CD4-positive, alpha-beta T cell treated with Interleukin-6 for 4 hours (primary cell): ENCODE measurements at places on chromosomes 16 and 17.

- no peak for DNase-seq
Measured at GRCh38 chr17:41539979-41540701, 12.0 kb upstream of the KRT19 start.

DNA sequence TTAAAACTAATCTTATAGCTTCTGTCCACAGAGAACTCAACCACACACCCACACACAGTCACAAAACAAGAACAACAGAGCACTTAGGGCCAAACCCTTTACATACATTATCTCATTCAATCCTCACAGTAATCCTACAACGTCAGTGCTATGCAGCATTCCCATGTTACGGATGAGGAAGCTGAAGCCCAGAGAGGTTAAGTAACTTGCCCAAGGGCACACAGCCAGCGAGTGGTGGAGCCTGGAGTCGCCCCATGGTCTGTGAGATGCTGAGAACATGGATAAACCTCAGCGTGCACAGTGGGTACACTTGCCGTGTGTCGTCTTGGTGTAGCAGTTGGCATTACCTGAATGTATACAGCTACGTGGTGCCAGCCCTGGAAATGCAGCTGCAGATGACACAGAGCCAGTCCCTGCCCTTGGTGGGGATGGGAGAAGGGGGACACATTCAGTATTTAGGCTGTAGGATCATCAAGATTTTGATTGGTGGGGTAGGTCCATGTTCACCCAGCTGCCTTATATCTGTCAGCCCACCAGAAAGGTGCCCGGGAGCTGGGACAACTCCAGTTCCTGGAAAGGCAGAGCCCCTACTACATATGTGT lies 177.0 kb downstream of the IRF8 start:
- DNase-seq, result no peak

DNA sequence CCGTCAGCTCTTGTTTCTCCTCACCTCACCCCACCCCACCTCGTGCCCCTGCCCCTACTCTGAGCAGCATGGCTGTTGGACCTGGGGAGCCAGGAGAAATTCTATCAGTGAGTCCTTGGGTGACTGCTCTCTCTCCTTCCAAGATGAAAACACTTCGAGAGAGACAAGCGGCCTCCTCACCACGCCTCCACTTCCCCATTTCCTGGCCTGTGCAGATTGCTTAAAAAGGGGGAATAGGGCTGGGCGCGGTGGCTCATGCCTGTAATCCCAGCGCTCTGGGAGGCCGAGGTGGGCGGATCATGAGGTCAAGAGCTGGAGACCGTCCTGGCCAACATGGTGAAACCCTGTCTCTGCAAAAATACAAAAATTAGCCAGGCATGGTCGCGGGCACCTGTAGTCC lies 9.5 kb downstream of the DLX4 start:
- no peak for DNase-seq

DNA sequence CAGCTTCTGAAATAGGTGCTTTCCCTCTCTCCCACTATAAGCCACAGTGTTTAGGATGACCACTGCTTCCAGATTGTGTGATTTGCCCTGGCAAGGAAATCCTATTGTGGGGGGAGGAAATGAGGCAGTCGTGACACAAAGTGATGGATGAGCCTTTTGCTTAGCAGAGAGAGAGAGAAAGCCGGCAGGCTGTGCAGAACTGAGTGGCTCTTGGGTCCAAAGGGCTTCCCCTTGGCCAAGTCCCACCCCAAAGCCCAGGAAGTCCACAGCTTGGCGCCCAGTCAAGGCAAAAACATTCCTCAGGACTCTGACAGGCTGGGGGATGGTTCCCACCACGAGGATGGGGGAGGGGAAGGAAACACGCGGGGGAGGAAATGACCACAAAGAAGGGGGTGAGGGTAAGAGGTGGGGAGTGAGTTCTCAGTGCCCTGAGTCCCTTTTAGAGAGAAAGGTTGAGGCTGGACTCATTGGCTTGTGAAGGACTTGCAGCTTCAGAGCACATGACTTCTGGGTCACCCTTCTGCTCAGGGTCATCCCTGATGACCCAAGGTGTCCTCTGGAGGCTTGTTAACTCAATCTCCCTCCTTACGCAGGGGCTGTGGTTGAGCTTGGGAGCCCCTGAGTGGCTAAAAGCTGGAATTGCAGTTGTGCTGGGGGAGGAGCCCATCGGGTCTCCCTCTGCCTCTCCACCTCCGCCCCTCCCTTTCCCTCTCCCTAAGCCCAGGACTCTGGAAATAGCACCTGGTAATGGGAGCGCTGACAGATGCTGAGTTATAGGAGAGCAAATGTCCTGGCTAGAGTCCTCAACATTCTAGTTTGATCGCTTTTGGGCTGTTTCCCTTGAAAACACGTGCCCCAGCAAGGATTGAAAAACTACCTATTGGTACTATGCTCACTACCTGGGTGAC lies 10.3 kb upstream of the MSL1 start:
- peak; percentile 77 for DNase-seq

DNA sequence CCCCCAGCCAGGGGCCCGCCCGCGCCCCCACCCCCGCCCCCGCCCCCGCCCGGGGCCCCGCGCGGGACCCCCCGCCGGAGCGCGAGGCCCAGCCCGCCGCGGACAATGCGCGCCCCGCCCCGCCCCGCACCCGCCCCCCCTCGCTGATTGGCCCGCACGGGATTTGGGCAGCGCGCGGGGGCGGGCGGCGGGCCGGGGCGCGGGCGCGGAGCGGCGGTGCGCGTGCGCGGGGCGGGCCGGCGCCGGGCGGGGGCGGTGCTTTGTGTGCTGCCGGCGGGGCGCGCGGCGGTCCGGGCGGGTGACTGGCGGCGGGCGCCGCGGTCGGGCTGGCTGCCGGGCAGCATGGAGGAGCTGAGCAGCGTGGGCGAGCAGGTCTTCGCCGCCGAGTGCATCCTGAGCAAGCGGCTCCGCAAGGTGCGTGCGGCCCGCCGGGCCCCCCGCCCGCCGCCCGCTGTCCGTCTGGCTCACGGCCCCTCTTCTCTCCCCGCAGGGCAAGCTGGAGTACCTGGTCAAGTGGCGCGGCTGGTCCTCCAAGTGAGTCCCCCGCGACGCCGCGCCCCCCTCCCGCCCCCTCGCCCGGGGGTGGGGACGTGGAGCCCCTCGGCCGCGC lies at the start of gene CBX2:
TSS of gene CBX2 (plus strand) at position 255 of the 610 bp plus-strand sequence. CDS start at position 343, 88 bp downstream.
- peak; percentile 88 for DNase-seq

GRCh38 chr16:72367851-72368250 lies 195.9 kb upstream of the PMFBP1 start:
- no peak for DNase-seq

DNA sequence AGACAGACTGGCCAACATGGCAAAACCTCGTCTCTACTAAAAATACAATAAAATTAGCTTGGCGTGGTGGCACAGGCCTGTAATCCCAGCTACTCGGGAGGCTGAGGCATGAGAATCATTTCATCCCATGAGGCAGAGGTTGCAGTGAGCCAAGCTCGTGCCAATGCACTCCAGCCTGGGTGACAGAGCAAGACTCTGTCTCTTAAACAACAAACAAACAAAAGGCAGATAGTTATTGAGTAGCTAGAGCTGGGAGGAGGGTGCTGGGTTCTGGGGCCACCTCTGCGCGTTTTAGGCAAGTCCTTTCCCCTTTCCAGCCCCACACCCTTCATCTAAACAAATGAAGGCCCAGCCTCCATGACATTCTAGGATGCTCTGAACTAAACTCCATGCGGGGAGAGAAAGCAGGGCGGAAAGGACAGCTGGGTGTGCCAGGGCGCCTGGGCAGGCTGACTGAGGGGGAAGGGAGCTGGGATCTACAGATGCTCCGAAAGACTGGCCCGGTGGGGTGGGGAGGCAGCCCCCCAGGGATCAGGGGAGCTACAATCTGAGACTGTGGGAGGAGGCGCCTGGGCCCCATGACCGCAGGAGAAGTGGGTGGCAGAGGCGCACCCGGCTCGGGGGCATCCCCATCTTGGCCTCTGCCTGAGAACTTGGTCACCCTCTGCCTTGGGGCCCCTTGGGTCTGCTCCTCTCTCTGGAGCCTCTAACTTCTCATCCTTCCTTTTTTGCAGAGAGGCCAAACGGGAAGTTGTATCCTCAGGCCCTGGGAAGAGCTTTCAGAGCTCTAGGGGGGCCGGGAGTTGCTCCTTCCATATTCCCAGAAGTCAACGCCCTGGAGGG lies 910 bp downstream of the ITGAL start:
- peak; percentile 59 for DNase-seq

DNA sequence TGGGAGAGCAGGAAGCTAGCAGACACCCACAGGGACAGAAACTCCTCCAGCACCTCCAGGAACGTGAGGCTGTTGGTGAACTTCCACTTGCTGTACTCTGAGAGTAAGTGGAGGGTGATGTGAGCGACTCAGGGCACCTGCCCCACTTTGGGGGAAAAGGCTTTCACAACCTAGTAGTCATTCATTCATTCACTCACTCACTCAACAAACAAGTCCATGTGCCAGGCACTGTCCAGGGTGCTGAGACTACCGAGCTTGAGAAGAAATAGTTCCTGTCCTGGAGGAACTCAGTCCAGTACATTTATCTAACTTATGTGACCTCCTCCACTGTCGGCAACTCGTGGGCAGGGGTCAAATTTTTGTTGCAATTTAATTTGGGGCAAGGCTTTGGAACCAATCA lies 26.6 kb downstream of the LGALS9 start:
- no peak for DNase-seq

- DNase-seq, result no peak
Measured at GRCh38 chr17:67044940-67045339, 586 bp downstream of the CACNG1 start.

GRCh38 chr17:50861822-50862528 lies 4.2 kb downstream of the TOB1 start:
- DNase-seq, result no peak

DNA sequence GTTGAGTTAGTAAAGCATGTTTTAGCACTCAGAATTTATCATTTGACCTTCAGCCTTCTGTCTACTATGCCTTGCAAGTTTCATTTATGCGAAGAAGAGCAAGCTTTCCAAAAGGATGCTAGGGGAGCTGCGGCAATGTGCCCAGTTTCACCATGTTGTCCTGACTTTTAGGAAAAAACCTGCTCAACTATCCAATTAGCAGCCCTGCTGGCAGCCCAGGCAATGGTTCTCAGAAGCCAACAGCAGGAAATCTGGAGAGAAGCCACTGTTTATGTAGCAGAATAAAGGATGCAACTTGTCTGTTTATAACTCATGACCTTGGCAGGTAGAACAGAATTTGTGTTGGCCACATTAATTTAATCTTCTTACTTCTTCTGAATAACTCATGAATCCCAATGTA lies 230.8 kb downstream of the ABCC12 start:
- DNase-seq, result no peak

DNA sequence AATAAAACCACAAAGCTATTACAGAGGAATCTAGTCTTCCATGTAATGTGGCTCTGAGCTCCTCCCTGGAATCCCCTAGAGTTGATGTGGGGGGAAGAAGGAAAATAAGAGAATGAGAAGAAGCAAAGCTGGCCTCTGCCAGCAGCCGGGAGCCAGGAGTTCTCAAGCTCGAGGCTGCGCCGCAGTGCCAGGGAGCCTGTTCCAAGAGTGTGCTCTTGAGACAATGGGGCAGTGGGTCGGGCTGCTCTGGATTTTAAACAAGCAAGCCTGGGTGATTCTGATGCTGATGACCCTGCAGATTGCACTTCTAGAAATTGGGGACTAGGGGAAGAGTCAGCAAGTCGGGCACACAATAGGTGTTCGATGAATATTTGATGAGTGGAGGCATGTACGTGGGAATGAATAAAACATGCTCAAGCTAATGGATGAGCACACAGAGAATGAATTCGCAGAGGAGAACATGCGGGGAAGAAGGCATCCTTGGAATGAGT lies 119.9 kb downstream of the CMIP start:
- no peak for DNase-seq

GRCh38 chr16:88923926-88924833 lies 52.8 kb downstream of the CBFA2T3 start:
- no peak for DNase-seq

- no peak for DNase-seq
Measured at GRCh38 chr16:31085873-31086628, 2.7 kb downstream of the PRSS53 start.

DNA sequence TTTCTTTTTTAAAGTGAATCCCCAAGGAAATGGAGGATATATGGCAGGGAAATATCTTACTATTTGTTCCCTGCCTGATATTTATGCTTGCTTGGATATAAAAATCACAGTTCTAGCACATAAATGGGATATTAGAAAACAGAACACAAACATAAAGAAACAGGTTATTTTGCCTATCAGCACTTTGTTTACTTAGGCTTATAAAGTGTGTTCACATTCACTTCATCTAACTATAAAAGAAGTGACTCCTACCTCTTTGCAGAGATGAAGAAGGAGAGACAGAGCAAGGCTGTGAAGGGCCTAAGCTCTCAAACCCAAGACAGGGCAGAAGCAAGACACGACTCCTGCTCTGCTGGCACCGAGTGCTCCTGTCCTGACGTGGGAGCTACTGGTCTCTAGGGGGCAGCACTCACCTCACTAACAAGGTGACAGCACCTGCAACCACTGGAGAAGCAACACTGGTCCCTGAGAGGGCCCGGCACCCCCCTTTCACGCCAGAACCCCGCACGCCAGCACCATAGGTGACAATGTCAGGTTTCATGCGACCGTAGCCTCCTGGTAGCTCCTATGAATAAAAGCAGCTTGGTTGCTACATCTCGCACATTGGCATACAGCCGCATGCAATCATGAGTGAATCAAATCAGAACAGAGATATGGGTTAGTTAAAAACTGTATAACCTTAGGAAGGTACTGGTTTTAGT lies 32.0 kb downstream of the MBTPS1 start:
- peak; percentile 75 for DNase-seq

DNA sequence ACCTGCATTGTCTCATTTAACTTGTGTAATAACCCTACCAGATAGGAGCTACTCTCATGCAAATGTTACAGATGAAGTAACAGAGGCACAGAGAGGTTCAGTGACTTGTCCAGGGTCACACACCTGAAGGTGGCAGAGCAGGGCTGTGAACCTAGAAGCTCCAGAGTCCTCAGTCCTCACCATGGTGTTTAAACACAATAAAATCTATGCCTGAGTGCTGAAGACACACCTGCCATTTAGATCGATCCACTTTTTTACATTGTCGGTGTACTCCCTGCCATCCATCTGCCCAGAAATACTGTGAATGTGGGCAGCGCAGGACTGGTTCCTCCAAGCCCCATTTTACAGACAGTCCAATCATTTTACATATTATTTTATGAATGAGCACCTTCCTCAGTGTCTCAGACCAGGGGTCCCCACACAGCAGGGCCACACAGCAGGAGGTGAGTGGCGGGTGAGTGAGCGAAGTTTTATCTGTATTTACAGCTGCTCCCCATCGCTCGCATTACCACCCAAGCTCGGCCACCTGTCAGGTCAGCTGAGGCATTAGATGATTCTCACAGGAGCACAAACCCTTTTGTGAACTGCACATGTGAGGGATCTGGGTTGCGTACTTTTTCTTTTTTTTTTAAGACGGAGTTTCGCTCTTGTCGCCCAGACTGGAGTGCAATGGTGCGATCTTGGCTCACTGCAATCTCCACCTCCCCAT lies 5.6 kb downstream of the IL4R start:
- no peak for DNase-seq

DNA sequence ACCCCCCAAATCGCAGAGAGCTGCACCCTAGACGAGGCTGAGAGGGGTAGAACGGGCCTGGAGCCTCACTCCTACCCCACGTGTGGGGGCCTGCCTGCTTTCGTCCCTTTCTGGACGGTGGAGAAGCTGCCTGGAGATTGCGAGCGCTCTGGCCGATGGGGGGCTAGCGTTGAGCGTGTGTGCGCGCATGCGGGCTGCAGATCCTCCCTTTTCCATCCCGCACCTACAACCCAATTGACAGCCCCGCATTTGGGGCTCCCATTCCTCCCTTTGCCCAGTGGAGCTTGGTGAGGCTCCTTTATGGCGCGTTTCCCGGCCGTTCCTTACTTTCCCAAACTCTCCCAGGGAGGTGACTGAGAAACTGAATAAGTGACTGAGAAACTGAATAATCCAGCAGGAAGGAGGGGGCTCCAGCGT lies 907 bp upstream of the ESRP2 start:
- DNase-seq, result no peak
